Esophagus squamous epithelium (tissue), 5 donors: ENCODE measurements at places on chromosomes 11 and 22. TPM values are rescaled to one million over a fixed set of nuclear protein-coding genes. Genes with fewer than 3 reads are reported as not detected.

DNA sequence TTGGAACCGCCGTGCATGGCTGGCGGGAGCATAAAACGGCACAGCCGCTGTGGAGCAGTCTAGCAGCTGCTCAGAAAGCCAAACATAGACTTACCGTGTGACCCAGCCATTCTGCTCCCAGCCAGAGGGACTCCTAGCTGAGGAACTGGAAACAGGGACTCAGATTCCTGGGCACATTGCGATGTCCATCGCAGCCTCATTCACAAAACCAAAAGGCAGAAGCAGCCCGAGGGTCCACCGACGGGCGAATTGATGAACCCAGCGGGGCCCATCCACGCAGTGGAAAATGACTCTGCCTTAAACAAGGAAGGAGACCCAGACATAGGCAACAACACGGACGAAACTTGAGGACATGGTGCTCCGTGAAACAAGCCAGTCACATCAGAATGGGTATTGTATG, 5.7 kb upstream of the MUC5B start:
- no peak for DNase-seq

DNA sequence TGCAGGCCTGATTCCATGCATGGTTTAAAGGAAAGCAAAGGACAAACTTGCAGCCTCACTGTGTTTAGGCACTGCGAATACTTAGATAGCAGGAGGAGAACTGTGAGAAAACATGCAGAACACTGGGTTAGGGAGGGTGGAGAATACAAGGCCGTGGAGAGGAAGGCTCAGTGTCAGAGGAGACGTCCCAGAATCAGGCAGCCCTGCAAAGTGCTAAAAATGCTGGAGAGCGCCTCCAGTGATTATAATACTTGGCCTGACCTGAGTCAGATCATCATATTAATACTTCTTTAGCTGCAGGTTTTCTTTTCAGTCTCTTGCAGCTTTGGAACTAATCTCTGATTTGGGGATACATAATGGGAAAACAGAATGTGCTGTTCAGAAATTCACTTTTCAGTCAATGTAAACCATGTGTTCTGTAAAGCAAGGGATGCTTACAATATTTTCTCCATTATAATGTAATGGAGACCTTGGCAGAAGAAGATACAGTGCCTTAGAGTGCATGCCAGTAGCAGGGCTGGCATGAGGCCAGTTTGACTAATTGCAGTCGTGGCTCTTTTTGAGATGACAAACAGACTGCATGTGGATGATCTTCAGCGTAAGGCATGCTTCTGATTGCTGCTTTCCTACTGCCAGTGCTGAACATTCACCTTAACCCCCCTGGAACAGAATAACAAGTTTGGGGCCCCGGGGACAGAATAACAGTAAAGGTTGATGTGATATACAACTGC, 16.8 kb downstream of the EXT2 start:
- DNase-seq: no peak

DNA sequence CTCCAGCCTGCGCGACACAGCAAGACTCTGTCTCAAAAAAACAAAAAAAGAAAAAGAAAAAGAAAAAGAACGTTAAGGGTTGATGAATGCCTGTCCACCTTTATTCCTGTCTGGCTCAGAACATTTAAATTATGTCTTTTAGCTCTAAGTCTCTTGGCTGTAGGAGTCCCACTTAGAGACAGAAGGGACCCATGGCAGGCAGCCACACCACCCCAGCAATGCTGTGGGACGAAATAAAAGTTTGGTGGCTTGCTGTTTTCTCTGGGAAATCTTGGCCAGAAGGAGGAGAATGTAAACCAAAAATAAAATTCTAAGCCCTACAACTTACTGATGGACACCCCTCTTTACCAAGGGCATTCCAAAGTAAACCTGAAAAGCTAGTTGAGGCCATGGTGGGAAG, 38.9 kb upstream of the GNAZ start:
- DNase-seq: no peak

The CCDC116 gene
- 1.9 TPM for total RNA-seq

The SCGB2A2 gene
- not detected for total RNA-seq

DNA sequence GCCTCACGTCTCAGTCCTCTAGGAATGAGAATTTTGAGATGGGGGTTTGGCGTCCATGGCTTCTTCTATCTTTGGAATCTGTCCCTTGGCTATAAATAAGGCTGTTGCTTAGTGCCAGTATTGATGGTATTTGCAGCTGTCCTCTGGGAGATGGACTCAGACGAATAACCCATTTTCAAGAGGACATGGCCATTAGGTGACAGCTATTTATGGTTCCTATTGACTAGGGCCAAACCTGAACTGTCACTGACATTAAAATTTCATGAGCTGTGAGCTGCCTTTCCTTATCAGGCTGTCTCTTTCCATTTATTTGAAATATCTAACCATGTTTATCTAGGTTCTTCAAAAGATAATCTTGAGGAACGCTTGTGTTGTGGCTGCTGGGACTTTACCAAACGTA, 92.7 kb downstream of the NAV2 start:
- DNase-seq: no peak

The OR10A6 gene
- not detected for total RNA-seq

DNA sequence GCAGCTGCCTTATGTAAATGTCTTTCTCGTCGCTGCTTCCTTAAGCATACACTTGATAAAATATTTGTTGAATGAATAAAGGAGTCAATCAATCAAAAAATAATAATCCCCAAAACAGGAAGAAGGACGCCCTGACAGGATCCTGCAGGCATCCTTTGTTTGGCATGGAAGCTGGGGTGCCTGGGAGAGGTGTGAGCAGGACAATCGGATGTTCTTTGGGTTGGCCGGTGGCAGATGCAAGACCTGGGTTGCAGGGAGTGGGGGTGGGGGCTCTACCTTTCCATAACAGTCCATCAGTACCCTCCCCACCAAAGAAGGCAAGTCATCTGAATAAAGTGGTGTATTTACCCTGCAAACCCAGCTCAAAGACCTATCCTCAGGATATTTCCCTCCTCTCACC, 1.4 kb upstream of the SHANK2 start:
- no peak for DNase-seq

DNA sequence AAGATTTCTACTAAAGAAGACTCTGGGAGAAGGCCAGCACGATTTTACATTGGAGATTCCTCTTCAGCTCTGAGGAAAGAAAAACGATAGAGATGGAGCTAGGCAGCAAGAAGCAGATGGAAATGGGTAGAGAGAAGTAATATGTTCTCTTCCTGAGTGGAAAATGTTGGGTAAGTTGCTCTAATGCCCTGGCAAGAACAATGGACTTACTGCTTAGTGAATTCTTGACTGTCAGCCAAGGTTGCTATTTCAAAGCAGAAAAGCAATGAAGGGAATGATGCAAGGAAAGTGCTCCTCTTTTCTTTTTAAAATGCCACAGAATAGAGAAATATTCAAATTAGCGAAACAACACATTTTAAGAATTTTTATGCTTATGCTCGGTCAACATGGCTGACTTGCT, 38.4 kb upstream of the CWF19L2 start:
- DNase-seq: no peak

DNA sequence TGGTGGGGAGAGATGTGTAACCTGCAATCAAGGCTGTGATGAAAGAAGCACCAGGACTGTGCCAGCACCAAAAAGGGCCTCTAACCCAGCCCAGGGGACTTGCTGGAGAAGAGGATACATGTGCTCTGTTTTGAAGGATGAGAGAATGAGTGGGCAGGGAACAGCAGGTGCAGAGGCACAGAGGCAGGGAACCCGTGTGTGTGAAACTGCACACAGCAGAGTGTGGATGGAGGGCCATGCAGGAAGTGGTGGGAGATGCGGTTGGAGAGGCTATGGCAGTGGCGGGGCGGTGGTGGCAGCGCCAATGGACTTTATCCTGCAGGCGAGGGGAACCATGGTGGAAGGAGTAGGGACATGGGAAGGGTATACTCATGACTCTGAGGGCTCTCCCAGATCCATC, 25.2 kb upstream of the LRRC32 start:
- no peak for DNase-seq

GRCh38 chr11:120060512-120060911, 77.4 kb downstream of the TRIM29 start:
- DNase-seq: no peak

The MMP13 gene
- not detected for total RNA-seq

GRCh38 chr11:84019571-84020194, 733.5 kb upstream of the CCDC90B start:
- DNase-seq: no peak

GRCh38 chr11:106017093-106017492, 4.9 kb downstream of the MSANTD4 start:
- no peak for DNase-seq

DNA sequence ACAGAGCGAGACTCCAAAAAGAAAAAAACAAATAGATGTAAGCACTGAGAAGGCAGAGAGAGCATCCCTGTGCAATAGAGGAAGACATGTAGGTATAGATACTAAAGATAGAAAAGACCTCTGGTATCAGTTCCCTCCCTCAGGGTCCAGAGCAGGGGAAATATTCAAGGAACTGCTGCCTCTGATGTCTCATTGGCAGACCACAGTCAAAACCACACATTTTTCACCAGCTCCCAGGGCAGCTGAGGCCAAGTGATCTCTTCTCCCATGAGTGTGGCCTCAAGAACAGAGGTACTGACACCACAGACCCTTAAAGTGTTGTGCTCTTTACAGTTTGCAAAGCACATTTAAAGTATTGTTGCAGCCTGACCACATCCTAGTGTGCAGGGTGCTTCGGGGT, 288.5 kb downstream of the NTM start:
- DNase-seq: no peak

The DTX4 gene
- total RNA-seq: 3.8 TPM
